Stimulated activated CD4-positive, alpha-beta T cell treated with anti-CD3 and anti-CD28 coated beads, Interleukin-4, amount 100 ng/mL, for 1 hour (primary cell): ENCODE measurements at places on chromosomes 16 and 17.
A peak's percentile ranks its signal among the peaks of the same experiment; 100 is the strongest.

- no peak for DNase-seq
Measured at GRCh38 chr17:67566656-67567055, 151.1 kb upstream of the NOL11 start.

DNA sequence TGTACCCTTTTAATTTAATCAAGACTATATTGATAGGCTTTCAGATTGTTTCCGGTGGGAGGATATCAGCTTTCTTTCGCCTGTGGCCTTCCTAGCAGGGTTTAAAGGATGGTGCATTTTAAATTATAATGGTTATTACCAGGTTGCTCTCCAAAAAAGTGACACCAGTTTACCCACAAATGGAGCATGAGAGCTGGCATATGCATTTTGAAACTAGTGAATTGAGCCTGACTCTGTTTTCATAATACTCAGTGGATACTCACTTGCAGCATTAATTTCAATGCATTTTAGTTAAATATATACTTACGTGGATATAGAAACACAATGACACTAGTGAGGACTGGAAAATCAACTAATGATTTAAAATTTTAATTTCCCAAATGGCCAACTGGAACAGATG is 5.8 kb downstream of the MYL4 start:
- no peak for DNase-seq

DNA sequence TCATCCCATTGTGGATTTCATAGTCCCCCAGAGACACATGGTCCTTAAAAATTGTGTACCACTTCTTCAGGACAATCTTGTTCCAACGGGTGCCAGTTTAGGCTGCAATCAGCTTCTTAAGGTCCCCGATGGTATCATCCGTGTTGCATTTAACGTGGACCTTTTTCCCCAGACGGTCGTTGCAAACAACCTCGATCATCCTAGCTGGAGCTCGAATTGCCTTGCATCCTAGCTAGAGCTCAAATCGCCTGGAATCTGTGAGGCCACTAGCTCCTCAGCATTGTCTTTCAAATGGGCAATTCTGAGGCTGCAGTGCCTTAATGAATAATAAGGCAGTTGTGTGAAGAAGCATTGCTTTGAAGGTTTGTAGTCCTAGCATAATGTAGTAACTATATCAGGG is 37.7 kb upstream of the RHBDL3 start:
- no peak for DNase-seq

DNA sequence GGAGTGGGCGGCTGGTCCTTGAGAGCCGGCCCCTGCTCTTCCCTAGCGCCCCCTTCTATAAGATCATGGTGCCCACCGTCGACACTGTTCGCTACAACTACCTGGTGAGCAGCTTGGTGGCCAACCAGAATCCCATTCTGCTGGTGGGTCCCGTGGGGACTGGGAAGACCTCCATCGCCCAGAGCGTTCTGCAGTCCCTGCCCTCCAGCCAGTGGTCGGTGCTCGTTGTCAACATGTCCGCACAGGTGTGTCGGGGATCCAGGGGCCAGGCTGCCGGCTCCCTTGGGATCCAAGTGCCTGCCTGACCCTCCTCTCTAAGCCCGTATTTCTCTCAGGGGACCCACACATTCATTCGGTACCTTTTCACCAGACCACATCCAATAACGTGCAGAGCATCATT is 41.4 kb upstream of the KDM6B start:
- DNase-seq: no peak

- peak; percentile 26 for DNase-seq
Measured at GRCh38 chr17:35160354-35161201, 13.0 kb downstream of the UNC45B start.

- no peak for DNase-seq
Measured at GRCh38 chr17:74776990-74777389, 845 bp upstream of the NAT9 start.

DNA sequence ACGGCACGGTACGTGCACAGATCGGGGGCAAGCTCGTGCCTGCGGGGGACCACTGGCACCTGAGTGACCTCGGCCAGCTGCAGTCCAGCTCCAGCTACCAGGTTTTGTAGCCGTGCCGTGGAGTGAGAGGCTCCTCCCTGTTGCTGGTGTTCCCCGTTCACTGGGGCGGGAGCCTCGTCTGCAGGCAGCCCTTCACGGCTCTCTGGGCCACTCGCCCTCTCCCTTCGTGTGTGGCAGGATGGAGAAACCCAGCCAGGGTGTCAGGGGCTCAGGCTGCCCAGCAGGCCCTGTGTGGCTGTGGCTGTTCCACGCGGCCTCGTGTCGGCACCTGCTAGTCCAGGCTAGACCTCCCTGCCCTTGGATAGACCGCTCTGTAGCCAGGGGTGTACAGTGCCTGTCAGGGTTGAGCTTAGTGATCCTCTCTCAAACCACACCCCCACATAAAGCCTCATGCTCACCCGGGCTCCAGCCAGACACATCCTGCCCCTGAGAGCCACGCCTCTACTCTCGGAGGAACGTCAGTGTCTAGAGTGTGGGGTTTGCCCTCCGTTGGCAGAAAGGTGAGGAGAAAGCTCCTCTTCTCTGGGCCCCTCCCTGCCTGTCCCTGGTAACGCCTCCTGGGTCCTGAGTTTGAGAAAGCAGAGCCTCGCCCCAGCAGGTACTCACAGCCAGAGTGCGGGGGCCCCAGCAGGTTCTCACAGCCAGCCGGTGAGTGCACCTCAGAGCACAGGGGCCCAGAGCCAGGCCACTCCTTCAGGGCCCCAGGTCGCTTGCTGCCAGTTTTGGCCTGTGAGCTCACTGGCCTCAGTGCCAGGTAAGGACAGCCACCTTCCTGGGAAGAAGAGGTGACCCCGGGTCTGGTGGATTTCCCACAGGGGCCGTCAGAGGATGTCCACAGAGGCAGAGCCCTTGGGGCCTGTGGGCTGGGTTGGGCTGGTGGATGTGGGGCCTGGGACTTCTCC is 27.7 kb downstream of the NME3 start:
- no peak for DNase-seq
